ENCODE measurements at places on chromosomes 5 and 9. TPM values are rescaled to one million over a fixed set of nuclear protein-coding genes. Genes with fewer than 3 reads are reported as not detected.

The BTNL9 gene
- total RNA-seq = 4.2 TPM

The HK3 gene
- total RNA-seq = 1.2 TPM

The LRRC70 gene
- 4.8 TPM for total RNA-seq

The ASB6 gene
- total RNA-seq = 18.2 TPM

The SH3RF2 gene
- 1.2 TPM for total RNA-seq

The PCDHGA4 gene
- 12.5 TPM for total RNA-seq

The FGF18 gene
- 0.69 TPM for total RNA-seq

The SLC25A2 gene
- total RNA-seq = 0.23 TPM

The SLC34A3 gene
- total RNA-seq = not detected

The FOXD4L3 gene
- total RNA-seq = 0.23 TPM

The SLC27A6 gene
- 4.6 TPM for total RNA-seq

The MLANA gene
- total RNA-seq = not detected

The FOXD4 gene
- 1.6 TPM for total RNA-seq

The BAAT gene
- 0.23 TPM for total RNA-seq

The PCDHA9 gene
- total RNA-seq = 11.3 TPM

The RXRA gene
- total RNA-seq = 8.5 TPM

Data from diencephalon (tissue), 1 donor.